ENCODE measurements at places on chromosomes 16 and 17.

DNA sequence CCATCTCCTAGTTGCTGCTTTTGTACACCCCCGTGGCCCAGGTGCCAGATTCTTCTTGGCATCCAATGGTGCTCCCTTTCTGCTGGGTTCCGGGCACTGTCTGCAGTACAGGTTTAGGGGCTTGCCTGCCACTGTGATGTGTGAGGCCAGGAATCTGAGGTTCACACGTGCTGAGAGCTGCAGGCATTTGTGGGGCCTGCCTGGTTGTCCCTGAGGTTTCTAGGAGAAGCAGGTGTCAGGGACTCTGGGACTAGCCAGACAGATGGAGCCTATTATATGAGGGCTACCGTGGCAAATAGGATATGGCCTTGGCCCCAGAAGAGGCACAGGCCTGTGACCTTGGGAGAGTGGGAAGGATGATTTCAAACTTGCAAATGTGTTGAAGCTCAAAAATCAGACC, 29.3 kb downstream of the NDEL1 start:
- no peak for DNase-seq

GRCh38 chr16:48556913-48557351, 53.0 kb downstream of the N4BP1 start:
- no peak for DNase-seq

DNA sequence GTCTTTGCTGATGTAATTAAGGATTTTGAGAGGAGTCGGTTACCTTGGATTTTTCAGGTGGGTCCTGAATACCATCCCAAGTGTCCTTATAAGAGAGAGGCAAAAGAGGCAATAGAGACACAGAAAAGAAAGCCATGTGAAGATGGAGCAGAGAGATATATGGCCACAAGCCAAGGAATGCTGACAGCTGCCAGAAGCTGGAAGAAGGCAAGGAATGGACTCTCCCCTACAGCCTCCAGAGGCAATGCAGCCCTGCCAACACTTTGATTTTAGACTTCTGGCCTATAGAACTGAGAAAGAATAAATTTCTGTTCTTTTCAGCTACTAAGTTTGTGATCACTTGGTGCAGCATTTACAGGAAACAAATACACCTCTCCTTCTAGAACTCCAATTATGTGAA, 8.2 kb upstream of the RNFT1 start:
- DNase-seq = no peak

GRCh38 chr17:182050-182751, 751 bp upstream of the DOC2B start:
- no peak for DNase-seq

DNA sequence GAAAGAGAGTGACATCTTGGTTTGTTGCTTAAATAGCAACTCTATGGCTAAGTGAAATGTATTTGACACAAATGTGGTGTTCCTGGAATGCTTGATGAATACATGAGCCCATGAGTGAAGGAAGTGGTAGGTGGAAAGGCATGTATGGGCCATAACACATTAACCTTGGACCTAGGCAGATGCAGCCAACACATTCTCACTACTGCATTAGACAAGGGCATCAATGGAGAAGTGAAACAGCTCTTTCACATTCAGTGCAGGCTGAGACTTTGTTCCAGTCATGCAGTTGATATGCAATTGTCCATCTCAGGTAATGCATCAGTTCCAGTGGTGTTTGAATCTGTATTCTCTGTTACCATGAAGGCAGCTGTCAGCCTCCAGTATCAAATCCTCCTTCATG, 133.6 kb downstream of the HS3ST3B1 start:
- DNase-seq = no peak

DNA sequence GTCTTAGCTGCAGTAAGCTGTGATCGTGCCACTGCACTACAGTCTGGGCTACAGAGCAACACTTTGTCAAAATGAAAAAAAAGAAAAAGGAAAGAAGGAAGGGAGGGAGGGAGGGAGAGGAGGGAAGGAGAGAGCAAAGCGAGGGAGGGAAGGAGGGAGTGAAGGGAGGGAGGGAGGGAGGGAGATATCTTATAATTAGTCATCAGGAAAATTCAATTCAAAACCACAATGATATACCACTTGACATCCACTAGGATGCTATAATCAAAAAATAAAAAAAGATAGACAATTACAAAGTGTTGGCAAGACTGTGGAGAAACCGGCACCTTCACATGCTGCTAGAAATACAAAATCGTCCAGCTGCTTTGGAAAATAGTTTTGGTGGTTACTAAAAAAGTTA, 93.8 kb downstream of the CDC27 start:
- DNase-seq = no peak

- DNase-seq = no peak
These were observed 156.6 kb downstream of the ANKFN1 start for GRCh38 chr17:56309897-56310296.

GRCh38 chr17:77374170-77374936, 233.6 kb downstream of the SEC14L1 start:
- peak; percentile 82 for DNase-seq

DNA sequence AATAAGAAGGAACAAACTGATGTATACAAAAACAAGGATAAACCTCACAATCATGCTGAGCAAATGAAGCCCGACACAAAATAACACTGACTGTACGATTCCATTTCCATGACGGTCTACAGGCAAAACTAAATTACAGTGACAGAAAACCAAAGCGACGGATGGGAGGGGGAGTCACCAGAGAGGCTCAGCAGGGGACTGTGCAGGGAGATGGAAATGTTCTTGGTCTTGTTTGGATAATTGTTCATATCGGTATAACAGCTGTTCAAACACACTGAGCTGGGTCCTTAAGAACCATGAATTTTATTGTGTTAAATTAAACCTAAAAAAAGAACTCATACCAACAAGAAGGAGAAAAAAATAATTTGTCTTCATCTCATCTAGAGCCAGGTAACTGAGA, 97.8 kb downstream of the NXN start:
- no peak for DNase-seq

DNA sequence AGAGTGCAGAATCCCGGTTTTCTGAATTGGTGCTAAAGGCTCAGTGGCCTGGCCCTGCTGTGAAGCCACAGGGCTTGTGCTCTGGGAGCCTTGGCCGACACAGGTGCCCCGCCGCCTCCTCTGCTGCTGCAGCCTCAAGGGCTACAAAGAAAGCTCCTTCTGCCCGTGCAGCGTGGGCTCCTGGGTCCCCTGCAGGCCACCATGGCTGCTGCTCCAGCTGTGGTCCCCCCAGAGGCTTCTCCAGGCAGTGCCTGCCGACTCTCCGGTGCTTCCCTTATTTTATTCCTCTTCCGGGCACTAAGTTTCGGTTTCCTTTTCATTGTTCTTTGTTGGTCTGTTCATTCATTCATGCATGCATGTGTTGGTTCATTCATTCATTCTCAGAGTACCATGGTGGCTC, 53.1 kb downstream of the CMIP start:
- no peak for DNase-seq

DNA sequence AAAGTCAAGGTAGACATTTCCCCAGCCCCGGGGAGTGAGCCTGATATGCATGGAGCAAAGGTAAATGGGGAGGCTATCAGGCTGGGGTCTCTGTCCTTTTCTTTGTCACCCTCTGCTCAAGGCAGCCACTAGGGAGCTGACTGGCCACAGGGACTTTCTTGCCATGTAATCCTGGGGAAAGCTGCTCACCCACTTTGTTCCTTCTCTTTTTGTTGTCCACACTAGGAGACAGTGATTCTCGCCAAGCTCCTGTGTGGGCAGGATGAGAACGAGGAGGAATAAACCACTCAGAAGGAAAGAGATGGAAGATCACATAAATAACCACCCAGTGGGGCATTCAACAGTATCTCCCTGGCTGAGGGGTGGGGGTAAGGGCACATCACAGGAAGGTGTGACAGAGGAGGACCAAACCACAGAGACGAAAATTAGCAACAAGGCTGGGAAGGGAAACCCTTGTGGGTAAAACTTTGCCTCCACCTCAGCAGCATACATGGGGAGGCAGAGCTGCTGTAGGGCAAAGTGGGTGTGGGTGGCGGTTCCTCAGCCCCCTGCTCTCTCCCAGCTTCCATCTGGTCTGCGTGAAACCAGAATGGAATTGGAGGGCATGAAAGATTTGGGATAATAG, 26.2 kb upstream of the CCL1 start:
- no peak for DNase-seq

- no peak for DNase-seq
These were observed 1.7 kb downstream of the PSMD11 start for GRCh38 chr17:32445971-32446370.

DNA sequence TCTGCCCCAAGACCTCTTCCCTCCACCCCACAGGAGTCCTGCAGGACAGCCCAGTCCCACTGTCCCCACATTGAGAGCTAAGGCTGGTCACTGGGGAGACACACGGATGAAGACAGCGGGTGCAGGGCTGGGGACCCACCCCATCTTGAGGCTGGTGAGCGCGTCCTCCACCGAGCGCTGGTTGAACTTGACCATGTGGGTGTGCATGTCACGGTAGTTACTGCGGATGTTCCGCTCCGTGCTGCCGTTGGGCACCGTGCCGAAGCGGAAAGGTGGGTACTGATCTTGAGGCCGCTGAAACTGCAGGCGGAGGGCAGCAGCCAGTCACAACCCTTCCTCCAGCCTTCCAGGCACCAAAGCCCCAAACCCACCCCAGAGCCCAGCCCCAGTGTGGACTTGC, 13.1 kb downstream of the GRIN2C start:
- no peak for DNase-seq

DNA sequence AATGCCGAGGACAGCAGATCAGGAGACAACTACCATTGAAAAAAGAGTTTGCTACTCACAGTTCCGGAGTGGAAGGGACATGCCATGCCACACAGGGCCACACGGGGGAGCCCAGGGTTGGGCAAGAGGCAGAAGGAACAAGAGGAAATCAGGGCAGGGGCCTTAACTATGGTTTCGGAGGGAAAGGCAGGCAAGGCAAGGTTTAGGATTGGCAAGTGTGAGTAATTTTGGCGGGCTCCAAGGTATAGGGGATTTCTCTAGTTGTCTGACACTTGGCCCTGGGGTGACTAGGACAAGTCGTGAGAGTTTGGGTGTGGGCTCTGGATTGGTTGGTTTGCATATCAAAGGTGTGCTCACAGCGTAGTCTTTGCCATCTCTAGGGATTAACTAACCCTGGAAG, 27.0 kb upstream of the NTN1 start:
- DNase-seq = peak; percentile 33

DNA sequence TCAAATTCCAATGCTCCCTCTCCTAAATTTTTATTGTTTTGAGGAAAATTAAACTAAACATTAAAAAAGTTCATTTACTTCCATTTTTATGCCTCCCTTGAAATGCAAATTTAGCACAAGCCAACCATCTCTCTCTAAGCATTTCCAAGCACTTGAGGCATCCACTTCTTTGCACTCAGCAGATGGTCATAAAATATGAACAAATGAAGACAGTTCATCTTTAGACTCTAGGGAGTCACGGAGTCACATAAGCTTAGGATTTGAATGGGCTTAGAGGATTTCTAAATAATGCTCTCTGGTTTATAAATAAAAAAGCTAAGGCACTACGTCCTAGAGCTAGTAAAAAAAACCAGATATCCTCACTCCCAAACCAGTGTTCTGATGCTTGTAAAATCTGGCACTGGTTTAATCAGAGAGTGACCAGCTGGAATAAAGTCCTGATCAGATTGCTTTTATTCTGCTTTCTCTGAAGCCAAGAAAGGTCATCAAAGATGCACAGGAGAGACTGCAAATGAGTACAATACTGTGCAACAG, 204.2 kb downstream of the CA10 start:
- DNase-seq = no peak

GRCh38 chr16:1884155-1884760, 12.3 kb upstream of the MEIOB start:
- DNase-seq = no peak

DNA sequence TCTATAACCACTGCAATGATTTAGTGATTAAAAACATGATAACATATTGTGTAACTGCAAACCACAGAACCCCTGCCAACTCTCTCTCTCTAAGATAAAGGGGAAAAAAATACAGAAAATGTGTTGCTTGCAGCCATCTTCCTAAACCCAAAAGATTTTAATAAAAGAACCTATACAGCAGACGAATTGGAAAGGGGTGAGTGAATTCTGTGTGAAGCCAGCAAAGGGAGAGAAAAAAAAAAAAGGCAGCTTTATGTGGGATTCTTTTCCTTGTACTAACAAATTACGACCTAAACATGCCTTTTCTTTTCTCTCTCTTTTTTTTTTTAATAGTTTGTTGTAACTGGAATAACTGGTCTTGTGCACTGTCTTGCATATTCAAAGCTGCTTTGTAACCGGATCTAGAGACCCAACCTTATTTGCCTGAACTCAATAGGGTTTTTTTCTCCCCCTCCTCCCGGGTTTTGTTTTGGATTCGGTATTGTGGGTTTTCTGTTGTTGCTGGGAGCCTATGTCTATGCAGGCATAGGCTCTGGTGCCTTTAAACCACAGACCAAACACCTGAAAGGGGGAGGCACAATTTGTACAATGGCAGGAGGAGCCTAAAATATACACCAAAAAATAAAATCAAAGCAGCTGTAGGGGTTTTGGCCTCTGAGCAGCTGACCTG, 7.0 kb upstream of the ZFHX3 start:
- no peak for DNase-seq

GRCh38 chr16:2919511-2920255, 8.0 kb downstream of the FLYWCH1 start:
- peak; percentile 39 for DNase-seq

- no peak for DNase-seq
These were observed 32.2 kb downstream of the TSC2 start for GRCh38 chr16:2079991-2080390.

DNA sequence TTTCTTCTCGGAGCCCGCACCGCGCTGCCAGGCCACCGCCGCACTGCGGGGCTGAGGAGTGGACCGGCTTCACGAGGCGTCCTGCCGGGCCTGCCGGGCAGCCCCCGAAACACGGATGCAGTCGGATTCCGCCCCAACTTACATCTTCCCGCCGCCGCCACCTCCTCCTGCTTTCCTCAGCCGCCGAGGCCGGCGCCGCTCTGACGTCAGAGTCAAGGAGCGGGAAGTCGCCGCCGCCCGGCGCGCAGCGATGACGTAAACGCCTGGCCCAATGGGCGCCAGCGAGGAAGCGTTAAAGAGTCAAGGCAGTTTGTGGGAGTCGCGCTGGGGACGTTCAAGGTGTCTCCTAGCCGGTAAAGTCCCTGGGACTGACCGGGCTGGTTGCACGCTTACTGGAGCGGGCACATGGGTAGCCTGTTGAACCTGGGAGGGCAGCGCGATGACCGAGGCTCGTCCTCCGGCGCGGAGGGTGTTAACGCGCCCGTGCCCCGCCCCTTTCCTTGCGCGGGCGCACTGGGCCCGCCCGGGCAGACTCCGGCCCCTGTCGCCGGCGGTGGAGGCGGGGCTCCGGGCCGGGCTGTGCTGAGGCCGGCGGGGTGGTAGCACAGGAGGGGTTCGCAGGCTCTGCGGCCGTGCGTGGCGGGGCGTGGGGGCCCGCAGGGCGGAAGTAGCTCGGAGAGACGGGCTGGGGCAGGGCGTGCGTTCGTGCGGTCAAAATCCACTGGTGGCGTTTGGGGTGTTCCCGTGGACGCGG, at the start of gene RNPS1:
TSS of gene RNPS1 (minus strand) at position 214 of the 754 bp plus-strand sequence. CDS start 3,483 bp downstream, outside the sequence.
- DNase-seq = peak; percentile 93

- no peak for DNase-seq
These were observed 11.6 kb downstream of the ACLY start for GRCh38 chr17:41907185-41907556.

Measured in T-helper 1 cell (primary cell).